Memory B cell (primary cell): ENCODE measurements at places on chromosomes 2 and 18.

DNA sequence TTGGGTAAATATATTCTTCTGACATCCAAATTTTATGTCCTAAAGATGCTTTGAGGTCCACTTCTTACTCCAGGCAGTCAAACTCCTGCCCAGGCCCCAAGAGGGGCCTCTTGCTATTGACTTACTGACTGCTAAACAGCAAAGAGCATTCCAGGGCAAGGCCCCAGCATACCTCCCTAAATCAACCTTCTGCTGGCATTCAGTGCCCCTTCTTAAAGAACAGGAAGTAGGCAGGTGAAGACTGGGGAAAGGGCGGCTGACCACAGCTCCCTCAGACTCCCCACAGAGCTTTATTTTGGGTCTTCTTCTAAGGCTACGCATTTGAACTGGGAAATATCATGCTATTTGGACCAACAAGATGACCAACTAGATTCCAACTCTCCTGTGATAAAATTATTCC lies 68.9 kb downstream of the USP40 start:
- H3K27ac ChIP-seq, result peak overlapping the region; percentile 54
- no peak for DNase-seq
- H3K4me1 ChIP-seq, result peaks cover 15% of the 10 kb centered on the region

GRCh38 chr2:130787841-130788240 lies 32.5 kb downstream of the AMER3 start:
- H3K36me3 ChIP-seq, result no peaks in the 10 kb centered on the region
- peaks cover 2% of the 10 kb centered on the region for H3K4me1 ChIP-seq
- no peak overlapping the region for H3K27ac ChIP-seq
- H3K4me3 ChIP-seq, result no peak overlapping the region
- DNase-seq, result no peak
- peaks cover 2% of the 10 kb centered on the region for H3K27me3 ChIP-seq

DNA sequence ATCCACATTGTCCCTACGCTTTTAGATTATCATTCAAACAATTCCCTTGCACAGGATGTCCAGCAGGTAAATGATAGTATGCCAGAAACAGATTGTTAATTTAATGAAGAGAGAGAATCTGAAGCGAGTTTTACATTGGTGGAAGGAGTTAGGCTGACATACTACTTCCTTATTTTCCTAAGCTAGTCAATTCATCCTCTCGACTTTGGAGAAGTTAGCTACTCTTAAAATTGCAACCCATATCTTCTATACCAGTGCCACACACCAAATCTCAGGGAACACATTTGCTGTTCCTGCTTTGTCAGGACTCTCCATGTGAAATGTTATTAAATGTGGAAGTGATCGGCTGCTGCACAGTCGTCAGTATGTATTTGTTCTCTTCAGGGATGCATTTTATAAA lies 249.2 kb downstream of the NAPG start:
- no peaks in the 10 kb centered on the region for H3K4me1 ChIP-seq
- no peak for DNase-seq
- peaks cover 6% of the 10 kb centered on the region for H3K27me3 ChIP-seq
- no peak overlapping the region for H3K4me3 ChIP-seq
- H3K27ac ChIP-seq, result no peak overlapping the region

DNA sequence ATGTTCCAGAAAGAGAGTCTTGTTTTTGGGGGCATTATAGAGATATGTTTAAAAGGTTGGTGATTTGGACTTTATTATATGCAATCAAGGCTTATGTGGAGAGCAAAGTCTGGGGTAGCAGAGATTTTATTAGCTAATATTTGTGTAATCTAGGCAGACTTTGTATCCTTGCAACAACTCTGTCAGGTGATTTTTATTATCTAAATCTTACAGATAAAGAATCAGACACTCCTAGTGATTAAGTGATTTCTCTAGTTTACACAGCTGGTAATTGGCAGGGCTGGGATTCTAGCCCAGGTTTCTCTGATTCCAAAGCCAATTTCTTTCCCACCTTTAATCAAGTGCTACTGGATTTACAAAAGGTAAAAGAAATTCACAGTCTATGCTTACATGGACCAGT lies 33.3 kb upstream of the NCK2 start:
- no peak overlapping the region for H3K27ac ChIP-seq
- peaks cover 2% of the 10 kb centered on the region for H3K36me3 ChIP-seq
- no peaks in the 10 kb centered on the region for H3K4me1 ChIP-seq
- no peak overlapping the region for H3K4me3 ChIP-seq

DNA sequence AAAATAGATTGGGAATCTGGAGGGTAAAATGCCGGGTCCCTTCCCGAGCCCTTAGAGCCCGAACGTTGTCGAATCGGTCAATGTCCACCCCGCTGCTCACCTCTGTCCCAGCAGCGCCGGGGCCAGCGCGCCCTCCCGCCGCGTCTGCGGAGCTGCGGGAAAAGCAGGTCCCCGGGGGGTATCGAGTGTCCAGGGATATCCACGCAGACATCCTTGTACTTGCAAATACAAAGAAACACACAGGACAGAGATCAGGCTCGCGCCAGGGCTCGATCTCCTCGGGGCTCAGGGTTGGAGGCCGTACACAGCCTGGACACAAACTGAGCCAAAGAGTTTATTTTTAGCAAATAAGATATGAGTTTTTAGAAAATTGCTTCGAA lies 2.3 kb upstream of the GATA6 start:
- H3K27me3 ChIP-seq, result peaks cover 22% of the 10 kb centered on the region
- H3K4me1 ChIP-seq, result peaks cover 5% of the 10 kb centered on the region
- H3K36me3 ChIP-seq, result no peaks in the 10 kb centered on the region
- DNase-seq, result no peak
- no peak overlapping the region for H3K4me3 ChIP-seq

DNA sequence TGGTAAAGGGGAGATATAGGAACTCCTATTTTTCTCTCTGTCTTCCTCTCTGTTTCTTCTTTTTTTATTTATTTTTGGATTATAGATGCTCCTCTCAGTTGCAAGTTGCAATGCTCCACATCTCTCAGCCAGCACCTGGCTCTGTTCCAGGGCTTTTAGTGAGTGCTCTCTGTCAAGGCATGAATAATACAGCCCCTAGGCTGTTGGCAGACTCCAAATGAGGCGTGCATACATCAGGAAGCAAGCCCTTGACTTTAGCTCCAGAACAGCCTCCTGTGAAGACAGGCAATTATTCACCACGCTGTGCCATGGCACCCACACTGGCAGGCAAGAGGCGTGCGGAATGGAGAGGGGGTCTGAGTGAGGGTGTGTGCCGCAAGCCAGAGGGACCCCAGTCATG lies 228.1 kb upstream of the PXDN start:
- no peaks in the 10 kb centered on the region for H3K36me3 ChIP-seq
- no peaks in the 10 kb centered on the region for H3K27me3 ChIP-seq
- no peak overlapping the region for H3K4me3 ChIP-seq
- H3K27ac ChIP-seq, result no peak overlapping the region
- no peaks in the 10 kb centered on the region for H3K4me1 ChIP-seq
- no peak for DNase-seq

DNA sequence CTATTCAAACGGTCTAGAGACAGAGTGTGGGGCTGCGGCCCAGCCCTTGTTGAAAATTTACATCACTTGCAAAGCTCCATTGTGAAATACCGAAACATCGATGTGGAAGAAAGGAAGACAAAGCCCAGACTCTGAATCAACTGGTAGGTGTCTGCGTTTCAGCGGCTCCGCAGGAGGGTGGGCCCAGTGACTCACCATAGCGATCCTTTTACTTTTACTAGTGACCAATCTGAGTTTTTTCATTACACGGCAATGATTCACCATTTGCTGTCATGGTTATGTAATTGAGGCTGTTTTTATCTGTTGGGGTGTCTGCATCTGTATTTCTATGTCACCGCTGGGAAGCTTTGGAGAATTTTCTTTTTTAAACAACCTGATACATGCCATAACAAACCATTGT lies 66.6 kb upstream of the ODC1 start:
- no peak overlapping the region for H3K27ac ChIP-seq
- peaks cover 6% of the 10 kb centered on the region for H3K36me3 ChIP-seq
- no peaks in the 10 kb centered on the region for H3K27me3 ChIP-seq
- no peak for DNase-seq
- H3K4me1 ChIP-seq, result no peaks in the 10 kb centered on the region

DNA sequence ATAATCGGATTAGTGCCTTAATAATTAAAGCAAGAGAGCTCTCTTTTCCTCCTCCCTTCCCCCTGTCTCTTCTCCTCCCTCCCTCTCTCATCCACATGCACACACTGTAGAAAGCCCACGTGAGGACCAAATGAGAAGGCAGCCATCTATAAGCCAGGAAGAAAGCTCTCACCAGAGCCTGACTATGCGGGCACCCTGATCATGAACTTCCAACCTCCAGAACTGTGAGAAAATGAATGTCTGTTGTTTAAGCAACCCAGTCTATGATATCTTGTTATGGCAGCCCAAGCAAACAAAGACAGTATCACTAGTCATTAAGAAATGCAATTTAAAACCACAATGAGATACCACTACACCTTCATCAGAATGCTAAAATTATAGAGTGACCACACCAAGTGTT lies 220.3 kb downstream of the EN1 start:
- no peak overlapping the region for H3K4me3 ChIP-seq
- H3K27me3 ChIP-seq, result peaks cover 2% of the 10 kb centered on the region

DNA sequence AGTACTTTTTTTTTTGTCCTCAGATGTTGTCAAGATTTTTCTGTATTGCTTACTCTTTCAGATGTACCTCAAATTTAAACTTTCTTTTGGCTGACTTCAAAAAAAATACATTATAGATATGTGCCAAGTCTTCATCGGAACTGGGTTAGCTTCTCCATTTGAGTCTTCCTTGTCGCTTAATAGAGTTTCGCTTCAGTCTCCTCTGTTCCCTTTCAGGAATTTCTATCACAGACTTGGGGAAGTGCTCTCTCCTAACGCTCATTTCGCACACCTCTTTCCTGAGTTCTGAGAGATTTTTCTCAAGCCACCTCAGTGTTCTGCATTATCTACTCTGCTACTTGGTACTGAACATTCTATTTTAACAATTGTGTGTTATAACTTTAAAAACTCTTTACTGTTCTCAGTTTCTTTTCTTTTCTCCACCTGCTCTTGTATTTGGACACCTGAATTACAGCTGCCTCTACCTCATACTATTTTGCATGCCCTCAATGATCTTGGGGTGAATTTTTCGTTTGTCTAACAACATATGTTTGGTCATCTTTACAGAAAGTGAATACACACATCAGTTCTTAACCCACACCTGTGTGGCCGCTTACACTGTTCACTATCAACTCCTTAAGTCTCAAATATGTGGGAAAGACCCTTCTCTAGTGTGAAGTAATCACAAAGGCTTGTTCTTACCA lies 16.5 kb downstream of the PTPN2 start:
- H3K36me3 ChIP-seq, result peaks cover 5% of the 10 kb centered on the region
- H3K4me1 ChIP-seq, result peaks cover 24% of the 10 kb centered on the region
- peak overlapping the region; percentile 14 for H3K27ac ChIP-seq
- DNase-seq, result no peak
- H3K27me3 ChIP-seq, result no peaks in the 10 kb centered on the region

DNA sequence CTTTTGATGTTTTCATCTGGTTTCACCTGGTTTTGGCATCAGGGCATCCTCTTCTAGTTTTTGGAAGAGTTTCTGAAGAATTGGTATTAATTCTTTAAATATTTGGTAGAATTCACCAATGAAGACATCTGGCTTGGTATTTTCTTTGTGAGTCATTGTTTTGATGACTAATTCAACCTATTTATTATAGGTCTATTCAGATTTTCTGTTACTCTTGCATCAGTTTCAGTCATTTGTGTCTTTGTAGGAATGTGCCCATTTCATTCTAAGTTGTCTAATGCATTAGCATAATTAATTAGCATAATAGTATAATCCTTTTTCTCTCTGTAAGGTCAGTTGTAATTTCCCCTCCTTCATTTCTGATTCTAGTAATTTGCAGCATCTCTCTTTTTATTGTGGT lies 8.0 kb downstream of the GNLY start:
- peak overlapping the region; percentile 90 for H3K27ac ChIP-seq
- peaks cover 38% of the 10 kb centered on the region for H3K4me1 ChIP-seq
- no peaks in the 10 kb centered on the region for H3K27me3 ChIP-seq
- no peak overlapping the region for H3K4me3 ChIP-seq

DNA sequence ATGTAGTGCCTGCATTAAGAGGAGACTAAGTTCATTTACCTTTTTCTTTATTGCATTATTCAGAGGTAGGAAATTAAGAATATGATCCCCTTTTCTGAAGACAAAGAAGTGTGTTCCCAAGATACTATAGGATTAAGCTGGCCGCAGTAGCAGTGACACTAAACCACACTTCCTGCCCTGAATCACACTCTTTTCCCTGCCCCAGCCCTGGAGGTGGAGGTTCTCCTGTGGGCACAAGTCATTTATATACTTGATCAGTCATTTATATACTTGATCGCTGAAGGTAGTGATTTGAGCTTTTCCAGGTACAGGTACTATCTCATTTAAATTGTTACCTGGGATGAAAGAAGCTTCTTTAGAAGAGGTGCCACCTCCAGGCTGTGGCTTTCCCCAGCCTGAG lies 78.6 kb downstream of the ARMC9 start:
- peaks cover 5% of the 10 kb centered on the region for H3K4me1 ChIP-seq
- no peak overlapping the region for H3K4me3 ChIP-seq
- no peak overlapping the region for H3K27ac ChIP-seq
- peaks cover 5% of the 10 kb centered on the region for H3K36me3 ChIP-seq
- H3K27me3 ChIP-seq, result peaks cover 4% of the 10 kb centered on the region
